ENCODE measurements at places on chromosomes 7 and 10.
A peak's percentile ranks its signal among the peaks of the same experiment; 100 is the strongest.

- no peak for DNase-seq
Observed at GRCh38 chr7:53446170-53446569, 410.7 kb downstream of the POM121L12 start.

GRCh38 chr7:74031403-74032190, 3.6 kb downstream of the ELN start:
- no peak for DNase-seq

DNA sequence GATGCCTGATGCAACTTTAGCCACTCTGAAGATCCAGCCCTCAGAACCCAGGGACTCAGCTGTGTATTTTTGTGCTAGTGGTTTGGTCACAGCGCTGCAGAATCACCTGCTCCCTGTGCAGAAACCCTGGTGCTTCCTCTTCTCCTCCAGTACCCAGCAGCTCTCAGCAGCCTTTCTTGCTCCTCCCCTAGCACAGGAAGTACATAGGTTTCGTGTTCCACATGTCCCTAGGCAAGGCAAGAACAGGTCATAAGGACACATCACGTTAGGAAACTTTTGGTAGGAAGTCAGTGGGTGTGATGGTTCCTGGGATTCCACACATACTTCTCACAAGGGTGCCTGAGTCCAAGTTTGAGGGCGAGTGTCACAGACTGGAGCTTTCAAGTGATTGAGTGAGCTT, 167.9 kb upstream of the PRSS1 start:
- DNase-seq = no peak

GRCh38 chr10:124149189-124150042, 56.0 kb upstream of the CHST15 start:
- no peak for DNase-seq

DNA sequence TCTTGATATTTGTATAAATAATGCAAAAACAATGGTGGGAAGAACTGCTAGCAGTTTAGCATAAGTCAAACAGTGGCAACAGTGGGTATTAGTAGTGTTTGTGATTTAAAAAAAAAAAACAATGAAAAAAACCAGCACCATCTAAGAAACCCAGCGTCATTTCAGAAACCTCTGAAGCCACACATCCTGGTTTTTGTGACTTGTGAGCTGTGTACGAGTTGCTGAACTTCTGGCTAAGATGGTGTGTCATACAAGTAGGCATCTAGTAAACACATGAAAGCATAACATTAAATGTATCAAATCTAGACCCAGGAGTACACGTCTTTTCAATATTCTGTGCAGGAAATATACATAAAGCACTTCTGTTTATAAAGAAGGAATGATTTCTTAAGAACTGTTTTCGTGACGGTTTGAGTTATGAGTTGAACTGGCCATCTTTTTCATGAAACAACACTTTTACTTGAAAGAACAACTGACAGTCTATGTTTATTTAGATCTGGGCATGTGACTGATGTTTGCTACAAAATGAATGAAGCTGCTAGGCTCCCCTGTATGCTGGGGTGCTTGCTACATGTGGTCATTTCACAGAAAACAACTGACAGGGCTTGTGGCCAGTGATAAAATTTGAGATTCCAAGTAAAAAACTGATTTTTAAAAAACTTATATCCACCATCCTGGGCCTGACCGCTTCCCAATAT, 143.5 kb downstream of the PIP4K2A start:
- DNase-seq = no peak

- DNase-seq = no peak
Observed at GRCh38 chr10:80622153-80622552, 84.5 kb downstream of the SH2D4B start.

DNA sequence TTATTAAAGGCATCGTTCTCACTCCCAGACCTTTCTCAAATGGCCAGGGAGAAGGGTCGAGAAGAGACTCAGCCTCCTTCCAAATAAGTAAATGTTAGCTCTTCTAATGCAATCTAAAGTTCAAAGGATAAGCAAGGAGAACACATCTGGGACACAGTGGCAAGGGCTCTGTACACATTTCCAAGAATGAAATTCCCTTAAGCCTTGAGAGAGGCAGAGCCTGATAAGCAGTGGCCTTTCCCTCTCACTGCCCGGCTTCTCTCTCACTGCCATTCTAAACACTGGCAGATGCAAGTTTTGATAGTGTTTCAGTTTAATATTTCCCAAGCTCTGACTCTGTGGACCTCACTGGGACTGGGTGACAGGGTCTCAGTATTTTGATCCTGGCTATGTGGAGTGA, 35.1 kb upstream of the EXOC4 start:
- DNase-seq = no peak

DNA sequence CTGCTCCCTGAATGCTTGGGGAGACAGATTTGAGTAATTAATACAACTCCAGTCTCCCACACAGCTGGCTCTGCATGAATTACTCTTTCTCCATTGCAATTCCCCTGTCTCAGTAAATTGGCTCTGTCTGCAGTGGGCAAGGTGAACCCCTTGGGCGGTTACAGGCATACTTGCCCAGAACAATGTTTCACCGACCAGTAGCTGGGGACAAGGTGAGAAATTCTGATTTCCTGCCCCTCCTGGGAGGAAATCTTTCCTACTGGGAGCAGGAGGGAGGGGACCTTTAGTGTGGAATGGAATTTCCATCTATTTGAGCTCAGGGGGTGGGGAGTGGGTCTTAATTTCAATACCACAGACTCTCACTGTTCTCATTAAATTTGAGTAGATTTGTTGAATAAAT, 42.2 kb upstream of the FZD9 start:
- no peak for DNase-seq

DNA sequence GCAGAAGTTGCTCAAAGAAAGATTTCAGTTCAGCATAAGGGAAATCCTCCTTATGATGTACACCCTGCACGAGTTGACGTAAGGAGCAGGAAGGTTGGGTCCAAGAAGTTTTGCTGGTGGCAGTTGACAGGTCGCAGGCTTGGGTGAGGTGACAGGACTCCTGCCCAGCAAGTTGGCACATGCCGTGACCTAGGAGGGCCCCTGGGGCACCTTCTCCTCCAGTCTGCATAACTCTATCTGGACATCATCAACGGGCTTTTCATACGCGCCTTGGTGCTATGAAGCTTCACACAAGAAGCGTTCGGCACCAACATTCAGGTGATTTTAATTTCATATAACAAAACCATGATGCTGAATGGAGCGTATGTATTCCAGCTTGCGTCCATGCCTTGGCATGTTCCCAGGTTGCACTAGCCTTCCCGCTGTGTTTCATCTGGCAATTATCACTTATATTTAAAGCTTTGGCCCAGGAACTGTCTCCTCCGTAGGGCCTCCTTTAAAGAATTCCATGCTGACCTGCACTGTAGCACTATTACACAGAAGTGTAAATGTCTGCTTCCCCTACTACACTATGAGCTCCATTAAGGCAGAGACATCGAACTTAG, 651.6 kb upstream of the FOXK1 start:
- DNase-seq = no peak

DNA sequence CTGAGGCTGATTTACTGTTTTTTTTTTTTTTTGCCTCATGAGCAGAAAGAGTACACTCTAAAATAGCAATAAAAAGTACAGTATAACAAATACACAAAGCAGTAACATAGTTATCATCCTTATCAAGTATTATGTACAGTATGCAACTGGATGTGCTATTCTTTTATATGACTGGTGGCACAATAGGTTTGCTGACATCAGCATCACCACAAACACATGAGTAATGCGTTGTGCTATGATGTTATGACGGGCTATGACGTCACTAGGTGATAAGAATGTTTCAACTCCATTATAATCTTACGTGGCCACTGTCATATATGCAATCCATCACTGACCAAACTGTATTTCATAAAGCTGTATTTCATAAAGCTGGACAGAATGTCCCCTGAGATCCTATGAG, 189.2 kb upstream of the GLI3 start:
- DNase-seq = no peak

DNA sequence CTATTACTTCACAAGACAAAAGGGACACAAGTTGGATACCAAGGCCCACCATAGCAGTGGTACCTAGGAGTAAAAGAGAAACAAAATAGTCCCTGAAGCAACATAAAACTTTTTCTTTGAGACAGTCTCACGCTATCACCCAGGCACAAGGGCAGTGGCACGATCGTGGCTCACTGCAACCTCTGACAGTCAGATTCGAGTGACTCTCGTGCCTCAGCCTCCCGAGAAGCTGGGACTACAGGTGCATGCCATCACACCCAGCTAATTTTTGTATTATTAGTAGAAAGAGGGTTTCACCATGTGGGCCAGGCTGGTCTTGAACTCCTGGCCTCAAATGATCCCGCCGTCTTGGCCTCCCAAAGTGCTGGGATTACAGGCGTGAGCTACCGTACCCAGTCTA, 59.0 kb upstream of the KCNMA1 start:
- DNase-seq = no peak

DNA sequence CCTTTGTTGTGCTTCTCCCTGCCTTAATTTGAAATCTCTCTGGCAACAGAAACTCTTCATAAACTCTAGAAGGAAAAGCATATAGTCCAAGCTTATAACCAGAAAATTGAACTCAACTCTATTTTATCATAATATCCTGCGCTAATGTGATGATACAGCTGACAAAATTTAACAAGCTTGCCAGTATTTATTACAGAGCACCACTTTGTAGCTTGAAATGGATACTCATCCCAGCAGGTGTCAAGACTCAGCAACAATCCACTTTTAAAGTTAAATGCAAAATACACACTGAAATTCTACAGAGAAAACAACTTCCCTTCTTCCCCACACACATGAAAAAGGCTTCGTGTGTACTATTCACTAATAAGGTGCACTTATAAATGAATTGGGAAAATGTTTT, 228.9 kb downstream of the AGMO start:
- DNase-seq = no peak

- DNase-seq = peak; percentile 93
Observed at GRCh38 chr10:86389441-86390193, 23.0 kb upstream of the GRID1 start.

- peak; percentile 83 for DNase-seq
Observed at GRCh38 chr10:27998178-27998953, 513 bp downstream of the ODAD2 start.

DNA sequence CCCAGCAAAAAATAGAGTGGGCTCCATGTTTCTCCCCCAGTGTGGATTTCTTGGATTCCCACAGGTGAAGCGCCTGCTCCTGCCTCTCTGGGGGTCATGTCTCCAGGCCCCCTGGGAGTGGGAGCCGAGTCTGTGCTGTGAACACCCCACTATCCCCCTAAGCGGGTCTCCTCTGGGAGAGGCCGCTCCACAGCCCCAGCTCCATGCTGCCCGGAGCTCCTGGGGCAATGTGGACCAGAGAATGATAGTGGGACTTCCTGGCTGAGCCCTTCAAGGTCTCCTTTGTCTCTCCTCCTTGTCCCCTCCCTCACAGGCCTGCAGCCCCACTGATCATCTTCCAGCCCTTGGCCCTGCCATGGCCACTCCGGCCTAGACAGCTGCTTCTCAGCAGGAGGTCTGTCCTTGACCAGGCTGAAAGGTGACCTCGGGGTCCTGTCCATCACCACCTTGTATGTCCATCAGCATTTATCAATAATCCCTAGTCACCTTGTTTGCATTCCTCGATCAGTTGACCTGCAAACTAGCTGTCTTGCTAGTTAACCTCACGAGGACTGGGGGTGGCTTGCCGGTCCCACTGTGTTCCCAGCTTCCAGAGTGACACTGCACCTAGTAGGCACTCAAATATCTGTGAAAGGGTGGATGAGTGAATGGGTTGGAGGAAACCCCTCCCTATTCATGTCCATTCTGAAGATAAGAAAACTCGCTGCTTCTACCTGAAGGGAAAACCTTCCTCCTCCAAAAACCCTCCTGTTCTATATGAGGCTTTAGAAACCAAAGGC, 776 bp upstream of the CALML3 start:
- DNase-seq = no peak
